ENCODE measurements at places on chromosomes 5 and 9.

GRCh38 chr5:77645995-77646639, 7.6 kb upstream of the OTP start:
- no peak for DNase-seq

- DNase-seq: no peak
Observed at GRCh38 chr5:167573370-167574127, 717.9 kb upstream of the WWC1 start.

GRCh38 chr5:6107675-6108539, 270.4 kb downstream of the MED10 start:
- no peak for DNase-seq

DNA sequence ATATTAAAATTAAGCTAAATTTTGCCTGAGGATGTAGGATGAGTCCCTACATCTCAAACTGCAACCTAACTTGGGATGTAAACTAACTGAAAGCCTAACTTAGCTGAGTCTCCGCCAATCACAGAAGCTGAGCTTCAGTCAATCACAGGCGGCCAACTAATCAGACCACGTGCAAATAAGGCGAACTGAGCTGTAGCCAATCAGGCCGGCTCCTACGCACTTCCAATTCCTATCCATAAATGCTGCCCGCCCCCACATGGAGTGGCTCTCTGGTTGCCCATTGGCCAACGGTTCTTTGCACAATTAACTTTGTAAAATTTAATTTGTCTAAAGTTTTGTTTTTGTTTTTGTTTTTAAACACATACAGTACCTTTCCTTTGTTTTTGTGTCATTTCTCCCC, 13.9 kb upstream of the GPX8 start:
- DNase-seq: no peak

DNA sequence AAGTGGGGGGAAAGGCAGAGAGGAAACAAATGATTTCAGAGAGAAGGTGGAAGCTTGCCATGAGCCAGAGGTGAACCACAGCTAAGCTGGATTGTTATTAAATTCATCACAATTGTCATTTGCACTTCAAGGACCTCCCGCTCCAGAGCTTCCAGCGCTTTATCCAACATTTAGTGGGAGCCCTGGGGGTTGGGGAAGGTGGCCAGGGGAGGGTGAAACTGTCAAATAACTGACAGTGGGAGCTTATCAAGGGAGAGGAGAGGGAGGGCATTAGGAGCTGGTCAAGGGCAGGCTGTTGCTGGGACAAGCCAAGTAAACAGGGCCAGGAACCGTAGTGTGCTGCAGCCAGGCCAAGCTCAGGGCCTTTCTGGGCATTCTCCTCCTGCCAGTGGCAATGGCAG, 71.5 kb downstream of the SIL1 start:
- no peak for DNase-seq

- DNase-seq: no peak
Observed at GRCh38 chr9:131396626-131397025, 2.7 kb downstream of the PRRC2B start.

GRCh38 chr5:60810438-60811085, 33.5 kb downstream of the ELOVL7 start:
- DNase-seq: no peak

GRCh38 chr5:90875456-90875855, 316.9 kb downstream of the ADGRV1 start:
- no peak for DNase-seq

GRCh38 chr9:95864852-95865580, 10.5 kb upstream of the ERCC6L2 start:
- no peak for DNase-seq

- no peak for DNase-seq
Observed at GRCh38 chr5:129079496-129079895, 15.1 kb upstream of the ISOC1 start.

- DNase-seq: no peak
Observed at GRCh38 chr5:170287532-170287931, 10.0 kb downstream of the LCP2 start.

- no peak for DNase-seq
Observed at GRCh38 chr9:81776390-81776789, 87.0 kb upstream of the TLE1 start.

DNA sequence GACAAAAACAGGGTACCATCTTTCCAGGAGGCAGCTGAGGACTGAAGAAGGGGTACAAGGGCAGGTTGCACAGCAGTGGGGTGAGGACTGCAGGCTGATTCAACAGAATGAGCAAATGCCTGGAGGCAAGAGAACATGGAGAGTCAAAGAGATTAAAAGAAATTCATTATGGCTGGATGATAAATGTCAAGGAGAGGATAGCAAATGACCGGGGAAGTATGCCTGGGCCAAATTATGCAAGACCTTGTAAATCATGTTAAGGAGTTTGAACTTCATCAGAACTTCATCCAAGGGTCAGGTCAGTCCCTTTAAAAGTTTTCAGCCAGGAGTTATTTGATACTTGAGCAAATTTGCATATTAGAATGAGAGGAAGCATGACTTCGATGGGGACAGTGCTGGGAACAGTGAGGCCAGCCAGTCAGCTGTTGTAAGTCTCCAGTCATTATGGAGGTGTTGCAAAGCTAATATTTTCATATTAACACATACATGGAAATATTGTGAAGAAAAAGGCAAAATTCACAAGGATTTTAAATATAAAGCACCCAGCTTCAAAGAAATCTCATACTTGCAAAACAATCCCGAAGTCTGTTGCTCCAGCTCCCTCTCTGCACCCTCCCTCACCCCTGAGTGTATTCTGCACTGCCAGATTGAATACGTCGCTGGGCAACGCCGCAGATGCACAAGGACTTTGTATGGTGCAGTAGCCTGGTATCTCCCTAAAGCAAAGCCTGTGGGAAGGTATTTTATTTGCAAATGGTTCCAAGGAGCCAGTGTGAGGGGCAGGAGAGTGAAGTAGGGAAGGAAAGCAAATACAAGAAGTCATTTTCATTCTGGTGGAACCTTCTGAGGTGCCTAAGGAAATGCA, 509.8 kb upstream of the TLE4 start:
- DNase-seq: no peak

- DNase-seq: no peak
Observed at GRCh38 chr5:52909192-52909591, 80.0 kb upstream of the ITGA2 start.

GRCh38 chr9:114930056-114930812, at the start of gene TNFSF8:
Gene TNFSF8, minus strand, starts transcription at chr9:114930591. Its CDS starts 288 bp downstream, at chr9:114930303.
- peak; percentile 37 for DNase-seq

- no peak for DNase-seq
Observed at GRCh38 chr9:134783699-134784039, 96.9 kb upstream of the FCN2 start.

DNA sequence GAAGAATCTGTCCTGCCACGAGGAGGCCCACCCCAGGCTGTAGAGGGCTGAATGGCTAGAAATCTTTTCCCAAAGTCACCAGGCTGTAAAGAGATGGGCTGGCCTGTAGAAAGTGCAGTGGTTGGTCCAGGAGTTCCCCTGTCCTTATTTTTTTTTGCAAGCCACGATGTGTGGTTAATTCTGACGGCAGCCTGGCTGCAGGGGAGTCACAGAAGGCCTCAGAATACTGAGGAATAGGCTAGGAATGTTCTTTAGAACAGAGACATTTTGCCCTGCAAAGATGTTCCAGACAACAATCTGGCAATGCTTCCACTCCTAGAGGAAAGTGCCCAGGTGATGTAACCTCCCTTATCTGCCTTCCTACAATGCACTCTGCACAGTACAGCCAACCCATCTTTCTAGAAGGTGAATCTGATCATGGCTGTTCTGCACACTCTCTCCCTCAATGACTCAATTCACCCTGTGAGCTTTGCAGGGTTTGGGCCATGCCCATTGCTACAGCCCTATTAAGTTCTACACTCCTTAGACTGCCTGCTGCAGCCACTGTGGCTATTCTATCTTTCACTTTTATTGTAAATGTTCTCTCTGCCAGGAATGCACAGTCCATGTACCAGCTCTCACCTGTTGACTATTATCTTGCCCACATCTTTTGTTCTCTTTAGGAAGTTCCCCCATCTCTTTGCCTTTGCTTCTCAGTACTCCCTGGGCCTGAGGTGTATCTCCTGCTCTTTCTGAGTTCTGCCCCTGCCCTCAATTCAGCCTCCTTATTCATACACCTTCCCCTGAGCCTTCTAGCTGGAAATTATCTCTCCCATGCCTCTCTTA, 377.8 kb upstream of the CLINT1 start:
- no peak for DNase-seq

GRCh38 chr5:120576588-120576987, 112.5 kb downstream of the PRR16 start:
- DNase-seq: no peak

DNA sequence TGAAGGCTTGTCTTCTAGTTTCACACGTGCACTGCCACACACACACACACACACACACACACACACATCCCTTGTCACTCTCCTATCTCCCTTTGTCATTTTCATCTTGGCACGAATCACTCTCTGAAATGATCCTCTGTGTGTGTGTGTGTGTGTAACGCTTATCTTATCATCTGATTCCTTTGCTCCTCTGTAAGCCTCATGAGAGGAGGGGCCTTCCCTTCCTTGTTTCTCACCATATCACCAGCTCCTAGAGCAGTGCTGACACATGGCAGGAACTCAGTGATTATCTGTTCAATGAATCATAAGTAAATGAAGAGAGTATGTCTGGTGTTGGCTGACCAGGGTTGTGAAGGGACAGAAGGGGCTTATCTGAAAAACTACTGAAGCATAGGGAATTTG, 53.3 kb downstream of the PDE4D start:
- no peak for DNase-seq
